ENCODE measurements at places on chromosomes 13 and 19. TPM values are rescaled to one million over a fixed set of nuclear protein-coding genes. Genes with fewer than 3 reads are reported as not detected.

ZNF560 gene
- total RNA-seq: 0.72 TPM

HMG20B gene
- 87.7 TPM for total RNA-seq

HPN gene
- 0.72 TPM for total RNA-seq

CYP4F11 gene
- 4.0 TPM for total RNA-seq

B3GNT8 gene
- total RNA-seq: 1.7 TPM

TMEM221 gene
- 0.24 TPM for total RNA-seq
